ENCODE measurements at places on chromosomes 5 and 9.

DNA sequence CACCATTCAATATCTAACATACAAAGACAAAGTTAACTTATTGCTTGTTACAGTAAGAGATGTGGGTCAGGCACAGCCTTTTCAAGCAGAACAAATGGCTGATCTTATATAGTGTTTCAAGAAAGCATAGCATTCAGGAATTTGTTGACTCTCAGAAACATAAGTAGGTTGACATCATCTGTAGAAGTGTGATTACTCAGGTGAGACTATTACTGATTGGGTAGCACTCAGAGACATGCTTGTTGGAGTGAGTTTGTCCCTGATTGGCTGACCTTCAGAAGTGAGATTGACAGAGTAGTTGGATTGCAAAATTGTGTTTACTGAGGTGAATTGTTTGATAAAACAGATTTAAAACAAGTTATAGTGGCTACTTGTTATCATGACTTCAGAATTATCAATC, 30.7 kb upstream of the TNPO1 start:
- DNase-seq = no peak

DNA sequence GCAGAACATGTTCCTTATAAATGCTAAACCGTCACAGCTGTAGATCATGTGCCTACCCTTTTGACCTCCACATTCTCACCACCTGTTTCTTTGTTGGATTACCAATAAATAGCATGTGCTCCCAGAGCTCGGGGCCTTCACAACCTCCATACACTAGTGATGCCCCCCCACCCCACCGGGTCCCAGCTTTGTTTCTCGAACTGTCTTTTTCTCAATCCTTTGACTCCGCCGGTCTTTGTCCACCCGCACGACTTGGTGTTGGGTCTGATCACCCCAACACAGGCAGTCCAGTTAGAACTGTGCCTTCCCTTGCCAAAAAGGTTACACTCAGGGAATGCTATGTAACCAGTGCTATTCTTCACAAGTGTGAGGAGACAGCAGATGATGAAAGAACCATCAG, 485.9 kb upstream of the C9orf72 start:
- DNase-seq = no peak

GRCh38 chr9:108854094-108854493, 1.7 kb downstream of the ACTL7B start:
- DNase-seq = no peak

- DNase-seq = no peak
Measured at GRCh38 chr9:37424686-37425297, 2.3 kb downstream of the GRHPR start.

- DNase-seq = peak; percentile 9
Measured at GRCh38 chr5:11302663-11303062, 541.6 kb upstream of the DAP start.

DNA sequence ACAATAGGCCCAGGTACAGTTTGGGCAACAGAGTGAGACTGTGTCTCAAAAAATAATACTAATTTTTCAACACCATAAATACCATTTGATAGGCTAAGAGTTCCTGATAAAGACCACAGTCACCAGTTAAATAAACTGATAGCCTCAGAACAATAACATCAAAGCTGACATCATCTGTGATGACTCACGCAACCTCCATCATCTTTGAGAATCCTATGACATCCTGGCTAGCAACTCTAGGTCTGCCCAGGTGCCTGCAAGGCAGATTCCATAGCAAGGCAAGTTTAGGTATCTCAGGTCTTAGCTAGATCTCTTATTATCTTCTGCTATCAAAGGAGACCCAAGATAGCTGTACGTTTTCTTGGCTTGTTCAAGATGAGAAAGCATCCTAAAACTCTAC, 30.5 kb upstream of the UBAP2 start:
- no peak for DNase-seq

GRCh38 chr5:39650008-39650762, 225.4 kb upstream of the DAB2 start:
- no peak for DNase-seq

DNA sequence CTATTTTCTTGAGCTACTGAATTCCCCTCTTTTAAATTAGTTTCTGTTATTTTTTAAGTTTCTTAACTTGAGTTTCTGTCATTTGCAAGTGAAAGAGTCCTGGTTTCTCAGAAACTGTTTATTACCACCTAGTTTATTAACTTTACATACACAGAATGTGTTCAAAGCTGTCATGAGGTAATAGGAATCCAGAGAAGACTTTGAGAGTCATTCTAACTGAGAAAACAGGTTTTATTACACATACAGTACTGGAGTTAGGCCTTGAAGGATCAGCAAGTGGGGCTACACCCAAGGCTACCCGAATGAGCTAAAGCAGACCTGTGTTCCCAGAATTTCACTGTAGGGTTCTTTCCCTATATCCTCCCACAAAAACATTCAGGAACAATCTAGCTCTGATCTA, 33.1 kb downstream of the FAM114A2 start:
- DNase-seq = no peak

DNA sequence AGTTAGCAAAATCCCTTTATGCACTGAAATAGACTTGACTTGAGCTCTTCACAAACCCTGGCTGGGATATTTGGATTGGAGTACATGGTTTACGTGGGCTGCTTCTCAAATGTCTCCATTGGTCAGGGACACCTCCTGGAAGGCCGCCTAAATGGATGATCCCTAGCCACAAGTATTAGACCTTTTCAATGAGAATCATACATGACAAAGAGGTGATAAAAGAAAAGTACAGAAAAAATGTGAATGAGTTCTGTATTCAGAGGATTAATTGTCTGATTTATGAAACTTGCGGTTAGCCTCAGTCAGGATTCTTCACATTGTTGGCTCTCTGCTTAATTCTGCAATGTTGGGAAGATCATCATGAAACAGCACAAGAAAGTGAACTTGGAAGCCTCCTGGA, 752.8 kb upstream of the ADAMTS16 start:
- no peak for DNase-seq

GRCh38 chr5:7877851-7878250, 8.9 kb downstream of the MTRR start:
- no peak for DNase-seq

- no peak for DNase-seq
Measured at GRCh38 chr5:164376843-164377242, 871.4 kb downstream of the MAT2B start.

All from CD4-positive, alpha-beta T cell treated with Interleukin-1 beta for 1 hour (primary cell).